NCI-H446 treated with DMSO at 0.1 percent for 48 hours (cell line): ENCODE measurements at places on chromosomes 6 and 20.

GRCh38 chr6:79684876-79685275, 53.7 kb downstream of the SH3BGRL2 start:
- DNase-seq = no peak

GRCh38 chr20:20089939-20090338, 37.6 kb downstream of the CFAP61 start:
- DNase-seq = no peak

DNA sequence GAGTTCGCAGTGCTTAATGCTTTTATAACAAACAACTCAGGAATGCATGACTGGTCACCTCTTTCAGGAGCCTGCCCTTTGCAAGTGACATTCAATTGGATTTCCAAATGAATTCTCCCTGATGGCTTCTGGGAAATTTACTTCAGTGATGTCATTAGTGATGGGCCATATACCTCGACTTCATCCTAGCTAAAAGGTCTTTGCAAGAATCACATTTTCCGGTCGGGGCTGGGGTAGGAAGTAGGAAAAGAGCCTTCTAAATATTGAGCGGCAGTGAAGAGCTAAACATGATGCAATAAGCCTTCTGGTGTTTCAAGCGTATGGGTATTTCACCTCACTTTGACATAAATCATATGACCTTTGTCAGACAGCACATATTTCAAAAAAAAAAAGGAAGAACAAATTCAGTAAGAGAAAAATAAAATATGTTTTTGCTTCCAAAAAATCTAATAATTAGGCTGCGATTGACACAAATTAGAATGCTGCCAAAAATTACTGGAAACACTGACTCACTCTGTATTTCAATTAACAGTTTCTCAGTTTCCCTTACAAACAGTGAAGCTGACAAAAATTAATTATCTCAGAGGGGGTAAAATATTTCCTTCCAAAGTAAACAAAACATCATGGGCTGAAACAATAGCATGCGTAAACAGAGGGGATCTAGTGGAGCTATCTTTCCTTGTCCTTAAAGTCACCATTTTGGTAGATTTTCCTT, 39.8 kb downstream of the ADTRP start:
- DNase-seq = peak; percentile 10

DNA sequence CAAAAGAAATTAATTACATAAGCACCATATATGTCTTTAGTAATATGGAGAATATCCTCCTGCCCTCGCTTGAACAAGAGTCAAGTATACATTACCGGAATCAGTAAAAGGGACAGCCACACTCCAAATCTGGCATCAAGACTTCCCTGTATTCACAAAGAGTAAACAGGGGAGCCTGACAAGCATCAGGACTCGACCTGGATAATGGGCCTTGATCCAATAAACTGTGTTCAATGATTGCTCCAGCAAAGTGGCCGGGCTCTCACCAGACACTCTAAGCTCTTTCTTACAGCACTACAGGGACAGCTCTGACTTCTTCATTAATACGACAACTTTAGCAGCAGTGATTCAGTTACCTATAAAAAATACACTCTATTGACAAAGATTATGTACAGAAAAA, 307.9 kb upstream of the POU3F2 start:
- DNase-seq = no peak

DNA sequence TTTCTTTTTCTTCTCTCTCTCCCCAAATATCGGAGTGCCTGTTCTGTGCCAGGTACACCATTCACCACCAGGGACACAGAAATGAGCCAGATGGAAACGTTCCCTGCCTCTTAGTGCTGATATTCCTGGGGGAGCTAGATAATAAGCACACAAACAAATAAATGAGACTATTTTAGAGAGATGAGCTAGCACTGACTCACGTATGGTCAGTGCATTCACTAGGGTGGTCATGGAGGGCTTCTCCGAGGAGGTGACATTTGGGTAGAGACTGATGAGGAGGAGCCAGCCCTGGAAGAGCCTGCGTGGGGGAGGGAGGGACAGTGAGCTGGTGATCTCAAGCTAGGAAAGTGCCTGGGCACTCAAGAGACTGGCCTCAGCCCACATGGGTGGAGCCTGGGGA, 252.3 kb upstream of the KCNG1 start:
- DNase-seq = no peak

GRCh38 chr6:146857980-146858347, 259.2 kb downstream of the ADGB start:
- DNase-seq = no peak
